ENCODE measurements at places on chromosomes 3 and 15.

DNA sequence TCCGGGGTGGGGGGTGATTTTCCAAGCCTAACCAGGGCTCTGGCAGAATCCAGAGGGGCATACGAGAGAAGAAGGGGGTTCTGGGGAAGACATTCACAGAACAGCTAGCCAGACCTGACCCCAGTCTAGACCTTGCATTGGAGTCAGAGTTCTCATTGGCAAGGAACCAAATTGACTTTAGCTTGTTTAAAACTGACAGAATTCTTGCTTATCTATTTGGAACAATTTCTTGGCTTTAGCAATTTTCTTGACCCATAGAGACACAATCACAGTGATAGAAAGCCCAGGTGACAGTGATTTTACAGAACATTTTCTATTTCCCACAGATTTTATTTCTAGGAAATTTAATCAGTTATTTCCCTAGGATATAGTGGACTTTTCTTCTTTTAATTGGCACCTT lies 23.6 kb upstream of the ATP11B start:
- DNase-seq = no peak

DNA sequence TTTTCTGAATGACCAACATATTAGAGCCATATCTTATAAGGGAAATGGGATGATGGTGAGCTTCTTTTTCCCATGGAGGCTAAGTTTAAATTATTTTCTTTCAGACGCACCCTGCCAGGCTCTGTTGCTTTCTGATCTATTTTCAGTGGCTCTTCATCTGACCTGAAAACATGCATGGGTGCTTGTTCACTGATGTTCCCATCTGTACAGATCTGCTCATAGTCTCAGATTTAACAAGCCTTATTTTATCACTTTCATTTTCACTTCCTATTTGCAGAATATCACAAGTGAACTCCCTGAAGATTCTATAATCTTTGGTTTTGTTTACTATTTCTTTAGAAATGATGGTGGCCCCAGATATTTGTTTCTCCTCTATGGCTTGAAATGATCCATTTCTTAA lies 31.1 kb upstream of the SUCLG2 start:
- DNase-seq = no peak

- no peak for DNase-seq
These were observed 410 bp downstream of the LRRC49 start for GRCh38 chr15:70892912-70893560.

GRCh38 chr3:185205865-185206264 lies 48.0 kb downstream of the EHHADH start:
- no peak for DNase-seq

GRCh38 chr15:75058127-75058905 lies 34.9 kb downstream of the PPCDC start:
- no peak for DNase-seq

DNA sequence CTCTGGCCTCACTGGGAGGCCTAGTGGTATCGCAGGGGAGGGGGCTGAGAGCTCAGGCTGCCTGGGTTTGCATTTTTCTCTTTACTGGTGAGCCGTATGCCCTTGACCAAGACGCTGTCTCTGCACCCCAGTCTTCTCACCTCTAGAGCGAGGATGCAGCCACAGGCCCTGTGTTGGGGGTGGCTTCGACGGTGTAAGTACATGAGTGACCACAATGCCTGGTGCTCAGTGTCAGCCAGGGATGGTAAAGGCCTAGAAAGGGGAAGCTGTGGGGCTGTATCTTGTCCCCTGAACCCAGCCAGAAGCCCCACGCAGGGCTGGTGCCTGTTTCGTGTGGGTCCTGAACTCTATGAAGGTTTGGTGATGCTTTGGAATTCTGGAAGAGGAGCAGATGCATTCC lies 19.8 kb downstream of the SYNM start:
- no peak for DNase-seq

GRCh38 chr3:4523710-4524698 lies 30.9 kb downstream of the ITPR1 start:
- DNase-seq = peak; percentile 66

DNA sequence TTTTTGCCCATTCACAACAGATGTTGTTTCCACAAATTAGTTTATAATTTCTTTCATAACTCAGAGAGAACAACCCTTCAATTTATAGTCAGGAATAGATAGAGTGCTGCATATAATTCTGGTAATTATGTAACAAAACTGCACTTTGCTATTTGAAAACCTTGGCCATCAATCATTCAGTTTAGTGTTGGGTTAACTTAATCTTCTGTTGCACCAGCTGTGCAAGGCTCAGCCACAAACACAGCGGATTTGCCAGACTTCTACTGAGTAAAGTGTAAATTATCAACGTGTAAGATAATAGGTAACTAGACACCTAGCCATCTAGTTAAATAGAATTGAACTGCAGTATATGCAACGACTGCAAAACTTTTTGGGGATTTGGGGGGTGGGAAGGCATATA lies 1064.3 kb upstream of the EPHA6 start:
- DNase-seq = no peak

DNA sequence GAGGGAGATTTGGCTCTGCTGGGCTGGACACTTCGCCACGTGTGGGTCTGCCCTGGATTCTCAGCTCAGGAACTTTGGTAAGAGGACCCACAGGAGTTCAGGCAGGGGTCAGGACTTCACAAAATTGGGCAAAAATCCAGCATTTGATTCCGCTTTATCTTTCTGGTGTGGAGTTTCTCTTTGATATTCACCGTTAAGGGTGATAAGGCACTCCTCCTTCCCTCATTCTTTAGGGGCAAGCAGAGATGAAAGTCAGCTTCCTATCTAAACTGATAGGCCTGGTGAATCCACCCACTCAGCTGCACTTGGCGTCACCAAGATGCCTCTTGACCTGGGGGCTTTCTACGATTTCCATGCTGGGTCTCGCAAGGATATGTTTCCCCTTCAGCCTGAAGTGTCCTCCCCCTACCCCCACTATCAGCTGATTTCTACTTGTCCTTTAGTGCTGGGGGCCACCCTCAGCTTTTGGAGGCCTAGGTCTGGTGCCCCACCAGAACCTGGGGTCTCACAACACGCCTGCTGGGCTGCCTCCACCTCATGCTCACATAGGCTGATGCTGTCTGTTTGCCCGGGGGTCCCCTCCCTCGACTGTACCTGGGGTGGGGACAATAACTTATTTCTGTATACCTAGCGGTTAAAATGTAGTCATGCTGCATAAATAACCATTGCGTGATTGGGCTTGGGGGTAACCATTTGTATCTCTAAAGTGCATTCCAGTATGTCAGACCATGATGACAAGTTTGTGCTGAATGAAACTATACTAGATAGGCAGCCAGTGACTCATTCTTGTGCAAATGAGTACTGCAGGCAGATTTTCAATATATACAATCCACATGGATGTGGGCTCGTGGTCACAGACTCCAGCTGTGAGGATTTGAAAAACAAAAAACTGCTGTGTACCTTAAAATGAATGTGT lies 248.3 kb downstream of the ADAMTS17 start:
- DNase-seq = no peak

DNA sequence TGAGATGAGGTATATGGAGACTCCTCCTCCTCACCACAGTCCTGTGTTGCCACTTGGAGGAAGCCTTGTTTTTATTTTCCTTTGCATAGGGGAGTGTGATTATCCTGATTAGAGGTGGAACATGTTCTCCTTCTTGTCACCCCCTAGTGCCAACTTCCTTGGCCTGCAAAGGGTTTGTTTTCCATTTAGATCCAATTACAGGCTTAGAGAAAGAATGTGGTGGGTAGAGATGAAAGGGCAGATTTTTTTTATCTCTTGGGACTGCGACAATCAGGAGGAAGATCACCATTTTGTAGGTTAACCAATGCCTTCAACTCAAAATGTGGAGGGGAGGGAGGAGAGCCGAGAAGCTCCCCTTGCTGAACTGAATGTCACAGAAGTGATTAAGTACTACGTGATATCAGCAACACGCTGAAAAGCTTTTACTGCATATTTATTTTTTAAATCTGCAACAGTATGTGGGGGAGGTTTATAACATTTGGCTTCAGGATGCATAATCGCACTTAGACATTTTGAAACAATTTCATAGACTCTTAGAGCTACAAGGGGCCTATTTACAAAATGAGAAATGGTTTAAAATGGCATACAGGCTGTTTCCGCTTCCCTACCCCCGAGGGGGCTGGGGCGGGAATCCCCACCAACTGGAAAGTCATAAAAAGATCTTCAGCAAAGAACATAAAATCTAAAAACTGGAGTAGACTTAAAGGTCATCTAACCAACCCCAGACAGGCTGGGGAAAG lies 2.4 kb downstream of the LMCD1 start:
- DNase-seq = peak; percentile 63

- DNase-seq = no peak
These were observed 810 bp downstream of the TMEM62 start for GRCh38 chr15:43134157-43134635.

DNA sequence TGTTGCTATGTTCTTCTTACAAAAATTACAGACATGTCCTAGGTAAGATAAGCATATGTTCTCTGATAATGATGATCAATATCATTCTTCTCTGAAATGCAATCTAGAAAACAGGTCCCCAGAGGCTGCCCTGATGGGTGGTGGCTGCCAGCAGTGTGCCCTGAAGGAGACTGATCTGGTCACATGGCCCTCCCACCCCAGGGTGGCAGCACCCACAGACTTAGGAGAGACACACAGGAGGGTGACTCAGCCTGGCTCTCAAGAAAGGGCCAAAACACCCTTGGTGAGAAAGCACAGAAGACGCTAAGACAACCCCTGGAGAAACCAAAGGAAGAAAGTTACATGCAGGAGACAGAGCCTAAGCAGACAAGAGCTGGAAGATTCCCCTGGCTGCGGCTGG lies 203.7 kb downstream of the TJP1 start:
- DNase-seq = no peak

DNA sequence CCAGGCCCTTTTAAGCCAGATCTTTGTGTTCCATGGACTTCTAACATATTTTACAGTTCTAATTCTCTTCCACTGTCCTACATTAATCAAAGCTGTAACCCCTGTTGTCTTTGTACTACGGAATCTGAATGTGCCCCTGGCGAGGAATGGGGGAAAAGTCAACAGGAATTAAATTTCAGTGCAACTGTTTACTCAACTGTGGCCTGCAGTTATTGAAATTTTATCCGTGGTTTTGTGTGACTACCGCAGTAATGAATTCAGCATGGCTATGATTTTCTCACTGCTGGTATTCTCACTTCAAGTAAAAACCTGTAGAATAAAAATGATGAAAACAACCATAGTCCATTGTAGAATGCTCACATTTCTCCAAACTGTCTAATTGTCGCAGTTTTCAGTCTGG lies 388.0 kb downstream of the FOXP1 start:
- no peak for DNase-seq

- DNase-seq = no peak
These were observed 4.2 kb upstream of the EFCAB12 start for GRCh38 chr3:129432671-129433070.

GRCh38 chr3:27219127-27219845 lies 149.9 kb downstream of the NEK10 start:
- no peak for DNase-seq

Measured in right forelimb (tissue), 1 donor.